ENCODE measurements at places on chromosomes 13 and 19.
A peak's percentile ranks its signal among the peaks of the same experiment; 100 is the strongest.

GRCh38 chr13:44726214-44726613 is 150.1 kb upstream of the TSC22D1 start:
- DNase-seq, result peak; percentile 95

DNA sequence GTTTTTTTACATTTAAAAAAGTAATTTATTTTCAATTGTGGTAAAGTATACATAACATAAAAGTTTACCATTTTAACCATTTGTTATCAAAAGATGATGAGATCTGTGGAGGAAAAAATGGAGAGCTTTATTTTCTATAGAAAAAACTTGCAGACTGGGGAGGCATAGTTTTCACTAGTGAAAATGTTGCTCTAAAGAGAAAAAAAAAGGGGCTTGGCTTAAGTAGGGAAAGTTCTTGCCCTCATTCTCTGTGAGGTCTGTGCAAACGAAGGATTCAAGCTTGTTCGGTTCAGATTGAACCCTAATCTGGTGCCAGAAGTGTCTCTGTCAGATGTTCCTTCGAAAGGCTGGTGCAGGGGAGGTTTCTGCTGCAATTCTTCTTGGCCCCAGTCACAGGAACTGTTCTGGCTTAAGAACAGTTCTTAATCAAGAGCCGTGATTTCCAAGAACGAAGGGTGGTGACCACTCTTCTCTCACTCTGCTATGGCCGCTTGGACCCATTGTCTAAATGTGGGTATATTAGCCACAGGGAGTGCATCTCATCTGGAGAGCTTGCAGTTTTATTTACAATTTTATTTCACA is 42.1 kb downstream of the PCCA start:
- DNase-seq, result no peak

DNA sequence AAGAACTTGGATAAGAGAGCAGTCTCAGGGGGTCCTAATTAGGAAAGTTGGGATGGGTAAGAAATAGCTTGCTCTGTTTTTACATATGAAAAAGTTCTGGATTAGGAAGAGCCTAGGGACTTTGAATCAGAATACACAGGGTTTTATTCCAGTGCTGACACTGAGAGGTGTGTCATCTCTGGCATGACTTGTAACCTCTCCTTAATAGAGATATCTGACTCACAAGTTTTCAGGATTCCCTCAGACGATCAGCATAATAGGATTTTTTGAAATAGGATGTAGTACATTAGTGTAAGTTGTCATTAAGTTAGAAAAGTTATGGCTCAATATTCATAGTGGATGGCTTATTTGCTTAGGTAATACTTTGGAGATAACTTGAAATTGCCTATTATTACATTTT is 555.2 kb upstream of the MIR17HG start:
- peak; percentile 2 for DNase-seq

- no peak for DNase-seq
Observed at GRCh38 chr19:30498707-30499106, 126.5 kb downstream of the ZNF536 start.

- DNase-seq, result peak; percentile 93
Observed at GRCh38 chr13:31982540-31982939, 49.0 kb upstream of the FRY start.

- no peak for DNase-seq
Observed at GRCh38 chr19:1018932-1019615, 1.8 kb downstream of the TMEM259 start.

GRCh38 chr19:33497131-33497777 is 24.3 kb downstream of the PEPD start:
- no peak for DNase-seq

DNA sequence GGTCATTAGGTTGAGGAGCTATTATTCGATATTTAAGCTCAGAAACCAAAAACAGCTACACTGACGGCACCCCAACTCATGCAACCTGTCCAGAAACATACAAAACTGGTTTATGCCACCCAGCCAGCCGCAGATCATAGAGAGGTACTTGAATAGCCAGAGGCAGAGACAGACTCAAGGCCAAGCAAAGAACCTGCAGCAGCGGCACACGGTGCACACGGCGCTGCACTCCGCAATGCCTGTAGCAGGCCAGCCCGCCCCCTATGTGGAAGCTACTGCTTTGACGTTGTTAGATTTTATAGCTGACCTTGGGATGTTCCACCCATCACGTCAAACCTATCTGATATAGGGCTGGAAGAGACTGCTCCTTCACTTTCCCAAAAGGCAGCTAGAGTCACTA is 11.9 kb upstream of the DHRS12 start:
- DNase-seq, result no peak

DNA sequence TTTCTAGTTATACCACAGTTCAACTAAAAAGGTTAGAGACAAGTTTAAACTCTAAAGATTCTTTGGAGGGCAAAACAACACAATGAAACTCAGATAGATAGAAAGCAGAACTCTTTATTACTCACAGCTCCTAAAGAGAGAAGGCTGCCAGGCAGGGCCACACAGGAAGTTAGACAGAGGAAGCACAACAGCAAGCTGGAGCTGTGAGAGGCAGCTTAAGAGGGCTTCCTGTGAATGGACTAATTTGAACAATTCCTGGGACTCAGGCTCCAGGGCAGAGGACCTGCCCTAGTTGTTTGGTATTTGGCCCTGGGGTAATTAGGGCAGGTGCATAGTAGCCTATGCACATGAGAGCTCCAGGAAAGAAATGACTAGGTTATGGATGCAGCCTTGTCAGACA is 803.6 kb downstream of the DIAPH3 start:
- no peak for DNase-seq

GRCh38 chr19:41945135-41945766 is 13.9 kb downstream of the RABAC1 start:
- DNase-seq, result no peak

DNA sequence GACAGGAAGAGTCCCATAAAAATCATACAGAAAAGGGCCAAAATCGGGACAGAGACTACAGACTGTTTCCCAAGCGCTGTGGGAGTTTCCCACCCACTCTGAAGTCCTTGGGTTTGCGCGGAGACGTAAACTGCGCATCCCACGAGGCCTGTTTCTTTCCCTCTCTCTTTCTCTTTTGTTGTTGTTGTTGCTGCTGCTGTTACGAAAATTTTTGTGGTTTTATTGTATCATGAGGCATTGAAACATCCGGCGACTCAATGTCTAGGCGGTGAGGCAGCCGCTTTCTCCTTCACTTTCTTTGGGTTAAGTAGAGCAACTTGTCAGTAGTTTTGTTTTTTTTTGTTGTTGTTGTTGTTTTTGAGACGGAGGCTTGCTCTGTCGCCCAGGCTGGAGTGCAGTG is 1.6 kb upstream of the PPP1R12C start:
- no peak for DNase-seq

GRCh38 chr13:113939129-113939943 is 34.5 kb downstream of the C13orf46 start:
- no peak for DNase-seq
